ENCODE measurements at places on chromosomes 5 and 9. TPM values are rescaled to one million over a fixed set of nuclear protein-coding genes. Genes with fewer than 3 reads are reported as not detected.

SLC6A19 gene
- not detected for total RNA-seq

FAM151B gene
- 4.6 TPM for total RNA-seq

KCNN2 gene
- 2.3 TPM for total RNA-seq

PDCD1LG2 gene
- 4.2 TPM for total RNA-seq

MFAP3 gene
- 35.5 TPM for total RNA-seq

PRSS3 gene
- total RNA-seq, result not detected

SLC46A2 gene
- total RNA-seq, result 7.0 TPM

Data from left lung (tissue), 14 donors.